Amniotic stem cell (primary cell): ENCODE measurements at places on chromosomes 5 and 9.

DNA sequence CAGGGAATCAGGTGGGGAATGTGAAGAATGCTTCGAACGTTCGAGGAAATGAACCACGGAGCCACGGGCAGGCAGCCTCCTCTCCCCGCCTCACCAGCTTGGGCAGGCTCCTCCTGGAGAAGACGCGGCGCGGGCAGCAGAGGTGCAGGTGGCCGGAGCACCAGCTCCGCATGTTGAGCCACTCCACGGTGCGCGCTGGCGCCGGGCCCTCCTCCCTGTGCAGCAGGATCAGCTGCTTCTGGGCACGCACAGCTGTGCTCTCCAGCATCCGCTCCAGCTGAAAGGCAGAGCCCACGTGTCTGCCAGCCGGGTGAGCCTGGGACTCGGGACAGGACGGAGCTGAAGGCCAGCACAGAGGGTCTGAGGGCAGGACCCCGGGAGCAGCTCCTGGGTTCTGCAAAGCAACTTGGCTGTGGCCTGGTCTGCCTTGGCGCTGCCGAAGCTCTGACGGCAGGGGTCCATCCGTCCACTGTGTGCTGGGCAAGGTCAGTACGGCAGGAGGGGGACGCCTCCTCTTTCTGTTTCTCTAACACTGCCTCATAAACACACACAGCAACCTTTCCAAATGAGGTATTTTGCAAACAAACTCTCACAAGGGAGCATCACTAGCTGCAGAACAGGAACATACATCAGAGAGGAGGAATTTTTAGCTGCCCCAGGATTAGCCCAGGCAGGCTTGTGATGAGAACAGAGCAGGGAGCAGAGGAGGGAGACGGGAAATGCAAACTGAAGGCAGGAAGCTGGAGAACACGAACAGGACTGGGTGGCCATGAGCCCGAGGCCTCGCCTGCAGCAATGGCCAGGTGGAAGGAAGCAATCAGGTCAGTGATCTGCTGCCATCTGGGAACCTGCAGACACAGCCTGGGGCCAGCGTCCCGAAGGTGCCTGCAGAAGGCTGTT is 20.1 kb upstream of the NSMF start:
- no peak for DNase-seq

DNA sequence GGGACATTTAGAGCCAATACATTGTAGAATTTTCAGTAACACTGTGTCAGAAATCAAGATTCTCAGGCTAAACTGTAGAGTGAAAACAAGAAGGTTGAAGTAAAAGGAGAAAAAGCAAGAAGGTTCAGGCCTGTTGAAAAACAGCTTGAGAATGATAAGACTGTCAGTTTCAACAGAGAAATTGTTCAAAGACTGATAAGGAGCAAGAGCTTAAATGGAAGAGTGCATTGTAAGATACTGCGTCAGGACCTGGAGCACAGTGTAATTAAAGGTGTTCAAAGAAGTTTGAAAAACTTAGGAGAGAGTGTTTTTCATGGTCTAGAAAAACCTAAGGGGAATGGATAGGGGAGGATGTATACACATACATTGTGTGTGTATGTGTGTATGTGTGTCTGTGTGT is 408.3 kb downstream of the KDM4C start:
- DNase-seq: no peak

DNA sequence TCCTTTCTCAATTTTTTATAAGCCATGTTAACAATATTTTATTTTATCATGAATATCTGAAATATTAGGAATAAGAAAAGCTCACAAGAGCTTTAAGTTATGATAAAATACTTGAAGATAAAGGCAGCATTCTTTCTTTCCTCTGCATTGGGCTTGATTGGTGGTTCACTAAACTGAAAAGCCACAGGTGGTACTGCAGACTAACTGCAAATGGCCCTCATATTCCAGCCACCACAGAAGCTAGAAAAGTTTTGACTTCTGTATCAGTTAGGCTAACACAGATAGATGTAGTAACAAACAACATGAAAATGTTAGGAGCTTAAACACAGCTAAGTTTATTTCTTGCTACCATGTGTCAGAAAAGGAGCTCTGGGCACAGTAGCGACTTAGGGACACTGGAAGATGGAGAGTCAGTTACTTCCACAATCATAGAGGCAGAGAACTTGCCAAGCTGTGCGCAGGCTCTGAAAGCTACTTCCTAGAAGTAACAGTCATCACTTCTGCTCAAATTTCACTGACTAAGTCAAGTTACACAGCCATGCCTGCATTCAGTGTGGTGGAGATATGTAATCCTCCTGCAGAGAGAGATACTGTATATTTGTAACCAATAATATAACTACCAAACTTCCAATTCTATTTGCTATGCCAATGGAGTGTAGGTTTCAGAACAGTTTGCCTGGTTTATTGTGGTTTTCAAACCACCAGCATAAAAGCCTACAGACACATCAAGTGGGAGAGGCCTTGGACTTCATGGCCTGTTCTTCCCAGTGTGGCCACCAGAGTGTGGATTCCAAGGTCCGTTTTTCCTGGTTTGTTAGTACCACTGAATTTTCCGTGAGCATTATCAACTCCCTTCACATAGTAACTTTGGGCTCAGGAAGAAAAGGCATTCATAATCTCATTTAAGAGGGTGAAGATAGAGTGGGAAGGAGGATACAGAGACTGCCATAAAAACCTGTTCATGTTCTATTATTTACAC is 268.3 kb downstream of the PJA2 start:
- DNase-seq: no peak

GRCh38 chr5:128436749-128437188 is 101.3 kb downstream of the FBN2 start:
- DNase-seq: peak; percentile 62

DNA sequence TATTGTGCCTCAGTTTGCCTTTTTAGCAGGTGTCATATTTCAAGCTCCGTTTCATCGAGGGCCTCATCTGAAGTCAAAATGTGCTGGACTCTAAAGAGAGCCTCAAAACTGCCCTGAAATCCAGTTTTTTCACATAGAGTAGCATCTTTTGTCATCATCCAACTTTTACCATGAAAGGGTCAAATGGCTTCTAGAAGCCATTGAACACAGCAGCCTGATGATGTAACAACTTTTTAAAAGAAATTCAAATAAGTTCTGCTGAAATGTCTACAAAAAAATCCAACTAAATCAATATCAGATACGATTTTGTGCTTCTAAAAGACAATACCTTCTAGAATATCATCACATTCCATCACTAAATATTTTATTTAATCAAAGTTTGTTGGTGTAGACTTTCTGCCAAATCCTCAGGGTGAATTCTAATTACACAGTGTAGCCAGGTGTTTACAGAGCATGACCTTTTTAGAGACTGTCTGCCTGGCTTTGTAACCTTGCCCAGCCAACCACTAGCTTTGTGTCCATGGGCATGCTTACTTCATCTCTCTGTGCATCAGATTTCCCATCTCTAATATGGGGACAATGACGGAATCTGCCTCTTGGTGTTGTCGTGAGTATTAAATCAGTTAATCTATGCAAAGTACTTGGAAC is 505.0 kb downstream of the EBF1 start:
- DNase-seq: no peak
